ENCODE measurements at places on chromosomes 2 and 18.

- DNase-seq, result no peak
These were observed 290.5 kb upstream of the KYNU start for GRCh38 chr2:142586693-142587580.

GRCh38 chr2:69213782-69214181 is 173.2 kb downstream of the GFPT1 start:
- DNase-seq, result no peak

DNA sequence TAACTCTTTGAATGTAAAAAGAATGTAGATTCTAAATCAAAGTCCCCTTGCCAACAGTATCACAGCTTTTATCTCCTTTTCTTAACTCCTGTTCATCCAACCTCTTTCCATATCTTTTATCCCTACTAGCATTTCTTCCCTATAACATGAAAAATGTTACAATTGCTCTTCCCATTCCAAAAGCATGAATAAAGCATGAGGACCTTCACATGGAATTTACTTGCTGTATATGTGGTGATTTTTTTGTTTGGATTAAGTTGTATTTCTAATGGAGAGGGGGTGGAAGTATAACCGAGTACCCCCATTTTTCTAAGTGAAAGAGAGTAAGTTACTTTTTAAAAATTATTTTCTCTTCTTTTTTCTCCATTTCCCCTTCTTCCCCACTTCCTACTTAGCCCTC is 94.9 kb upstream of the RBBP8 start:
- DNase-seq, result no peak

- no peak for DNase-seq
These were observed 269.3 kb downstream of the TTC32 start for GRCh38 chr2:19632403-19632991.

- no peak for DNase-seq
These were observed 94.4 kb downstream of the LBH start for GRCh38 chr2:30325600-30326328.

GRCh38 chr2:1650085-1650872 is 94.0 kb downstream of the PXDN start:
- no peak for DNase-seq

GRCh38 chr18:71020342-71021029 is 731.6 kb downstream of the SOCS6 start:
- no peak for DNase-seq

DNA sequence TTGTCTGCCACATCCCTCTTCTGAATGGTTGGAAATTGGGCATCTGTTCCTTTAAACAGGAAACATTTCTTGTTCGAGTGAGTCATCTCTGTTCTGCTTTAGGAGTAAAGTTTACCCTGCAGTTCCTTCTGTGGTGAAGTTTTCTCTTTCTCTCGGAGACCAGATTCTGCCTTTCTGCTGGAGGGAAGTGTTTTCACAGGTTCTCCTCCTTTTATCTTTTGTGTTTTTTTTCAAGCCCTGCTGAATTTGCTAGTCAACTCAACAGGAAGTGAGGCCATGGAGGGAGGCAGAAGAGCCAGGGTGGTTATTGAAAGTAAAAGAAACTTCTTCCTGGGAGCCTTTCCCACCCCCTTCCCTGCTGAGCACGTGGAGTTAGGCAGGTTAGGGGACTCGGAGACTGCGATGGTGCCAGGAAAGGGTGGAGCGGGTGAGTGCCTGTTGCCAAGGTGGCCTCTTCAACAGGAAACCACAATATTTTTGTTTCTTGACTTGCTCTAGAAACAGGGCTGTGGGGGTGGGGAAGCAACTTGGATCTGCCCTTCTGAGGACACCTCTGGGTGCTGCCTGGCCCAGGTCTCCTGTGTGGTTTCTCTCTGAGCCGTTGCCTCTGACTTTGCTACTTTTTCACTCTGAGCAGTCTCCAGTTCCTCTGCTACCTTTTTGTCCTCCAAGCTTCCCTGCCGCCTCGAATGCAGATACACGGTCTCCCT is 2.2 kb upstream of the CASP8 start:
- DNase-seq, result peak; percentile 77

DNA sequence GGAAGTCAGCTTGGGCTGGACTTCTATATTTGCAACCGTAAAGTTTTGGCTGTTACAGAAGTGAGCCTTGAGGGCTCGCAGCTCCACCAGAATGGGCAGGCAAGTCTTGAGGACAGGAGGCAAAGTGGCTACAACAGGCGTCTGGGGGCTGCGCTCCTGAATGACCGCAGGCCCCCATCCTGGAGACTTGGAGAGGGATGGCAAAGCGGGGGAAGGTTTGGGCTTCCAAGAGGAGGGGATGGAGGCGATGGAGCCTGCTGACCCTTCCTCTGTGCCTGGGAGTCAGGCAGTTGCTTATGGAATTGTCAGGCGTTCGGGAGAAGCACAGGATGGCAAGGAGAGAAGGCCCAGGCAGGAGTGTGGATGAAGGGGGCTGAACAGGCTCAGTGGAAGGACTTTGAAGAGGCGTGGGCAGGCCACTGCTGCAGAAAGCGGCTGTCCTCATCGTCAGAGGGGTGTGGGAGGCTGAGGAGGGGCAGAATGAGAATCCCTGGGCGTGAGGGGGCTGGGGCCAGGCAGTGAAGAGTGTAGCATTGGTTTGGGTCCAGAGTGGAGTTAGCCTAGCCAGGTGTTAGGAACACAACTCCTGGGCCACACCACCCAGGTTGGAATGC is 72.3 kb downstream of the INHBB start:
- DNase-seq, result no peak

- no peak for DNase-seq
These were observed 157.1 kb upstream of the ZFP36L2 start for GRCh38 chr2:43383533-43383932.

DNA sequence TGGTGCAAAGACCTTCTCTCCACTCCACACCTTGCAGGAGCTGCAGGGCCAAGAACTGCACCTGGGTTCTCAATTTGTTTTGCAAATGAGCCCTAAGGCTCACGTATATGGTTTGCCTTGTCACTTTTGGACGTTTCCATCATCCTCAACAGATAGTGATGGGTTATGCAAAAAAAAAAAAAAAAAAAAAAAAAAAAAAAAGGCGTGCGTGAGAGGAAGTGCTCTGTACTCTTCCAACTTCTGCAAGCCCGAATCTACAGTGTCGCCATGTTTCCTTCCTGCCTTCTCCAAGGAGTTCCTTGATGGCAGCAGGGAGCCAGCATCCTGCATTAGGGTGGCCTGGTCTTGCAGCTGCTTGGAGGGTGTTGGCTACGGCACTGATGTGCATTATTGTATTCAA is 4.0 kb upstream of the INHBB start:
- no peak for DNase-seq

GRCh38 chr18:64097497-64097896 is 51.4 kb downstream of the LINC00305 start:
- DNase-seq, result no peak

GRCh38 chr2:234502285-234502918 is 5.5 kb upstream of the ARL4C start:
- DNase-seq, result peak; percentile 31

DNA sequence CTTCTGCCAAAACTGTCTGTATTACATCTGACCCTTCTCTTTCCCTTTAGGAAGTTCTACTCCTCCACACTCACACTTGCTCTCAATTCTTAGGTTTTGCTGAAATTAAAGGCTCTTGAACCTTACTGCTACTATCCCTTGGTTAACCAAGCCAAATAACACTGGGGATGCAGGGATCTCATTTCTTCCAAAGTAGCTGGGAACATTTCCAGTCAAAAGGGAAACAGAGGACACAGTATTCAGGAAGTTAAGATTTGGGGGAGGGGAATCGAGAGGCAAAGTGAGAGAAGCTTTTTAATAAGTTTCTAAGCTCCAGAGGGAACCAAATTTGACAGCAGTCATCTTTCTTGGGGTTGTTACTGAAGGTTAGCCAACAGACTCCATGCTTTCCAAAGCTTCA is 6.2 kb downstream of the SEPTIN2 start:
- DNase-seq, result no peak

- DNase-seq, result no peak
These were observed 568.5 kb upstream of the SOX11 start for GRCh38 chr2:5123582-5124196.
